ENCODE measurements at places on chromosomes 2 and 18.
A peak's percentile ranks its signal among the peaks of the same experiment; 100 is the strongest.

DNA sequence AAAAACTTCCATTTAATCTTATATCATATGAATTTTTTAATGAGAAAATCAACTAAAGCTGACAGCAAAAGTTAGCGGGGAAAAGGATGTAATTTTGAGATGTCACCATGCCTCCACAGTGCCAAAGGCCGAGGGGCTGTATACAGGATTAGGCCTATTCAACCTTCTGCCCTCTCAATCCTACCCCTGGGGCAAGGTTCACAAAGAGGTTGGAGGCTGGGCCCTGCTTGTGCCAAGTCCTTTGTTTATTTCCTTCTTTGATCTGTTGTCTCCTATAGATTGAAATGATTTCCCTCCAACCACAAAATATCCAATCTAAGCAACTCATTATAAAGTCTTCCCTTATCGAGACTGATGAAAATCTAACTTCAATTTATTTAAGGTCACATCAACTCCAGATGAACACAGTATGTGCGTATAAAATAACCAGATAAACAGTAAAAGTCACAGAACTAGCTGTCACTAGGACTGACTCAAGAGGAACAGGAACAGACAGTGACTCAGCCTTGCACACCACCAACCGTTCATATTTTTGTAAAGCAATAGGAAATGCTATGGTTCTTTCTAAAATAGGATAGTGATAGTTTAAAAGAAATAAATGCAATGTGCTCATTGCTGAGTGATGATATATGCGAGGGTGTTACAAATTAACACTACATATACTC lies 95.8 kb downstream of the SLC25A12 start:
- DNase-seq, result peak; percentile 22

GRCh38 chr2:134667081-134667480 lies 51.7 kb downstream of the TMEM163 start:
- no peak for DNase-seq

DNA sequence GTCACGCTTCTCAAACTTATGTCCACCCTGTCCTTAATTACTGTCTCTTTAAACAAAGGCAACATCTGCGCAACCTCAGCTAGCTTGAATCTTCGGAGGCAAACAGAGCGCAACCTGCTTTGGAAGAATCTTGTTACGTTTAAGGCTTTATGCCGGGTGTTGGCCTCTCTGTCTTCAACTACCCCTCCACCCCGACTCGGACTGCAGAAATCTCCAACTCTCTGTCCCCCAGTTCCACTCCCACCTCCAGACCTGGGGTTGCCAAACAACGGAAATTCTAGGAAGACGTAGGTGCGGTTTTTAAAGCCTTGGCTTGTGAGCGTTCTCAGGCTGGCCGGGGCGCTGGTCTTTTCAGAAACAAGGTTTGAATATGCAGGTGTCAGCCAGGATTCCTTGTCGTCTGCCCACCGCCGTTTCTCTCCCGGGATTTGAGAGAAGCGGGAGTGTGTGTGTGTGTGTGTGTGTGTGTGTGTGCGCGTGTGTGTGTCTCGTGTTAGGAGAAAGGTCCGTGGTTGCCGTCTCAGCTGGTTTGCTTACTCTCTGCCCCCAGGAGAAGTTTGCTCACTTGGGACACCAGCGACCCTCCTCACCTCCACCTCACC lies 1.1 kb upstream of the ONECUT2 start:
- DNase-seq, result no peak

DNA sequence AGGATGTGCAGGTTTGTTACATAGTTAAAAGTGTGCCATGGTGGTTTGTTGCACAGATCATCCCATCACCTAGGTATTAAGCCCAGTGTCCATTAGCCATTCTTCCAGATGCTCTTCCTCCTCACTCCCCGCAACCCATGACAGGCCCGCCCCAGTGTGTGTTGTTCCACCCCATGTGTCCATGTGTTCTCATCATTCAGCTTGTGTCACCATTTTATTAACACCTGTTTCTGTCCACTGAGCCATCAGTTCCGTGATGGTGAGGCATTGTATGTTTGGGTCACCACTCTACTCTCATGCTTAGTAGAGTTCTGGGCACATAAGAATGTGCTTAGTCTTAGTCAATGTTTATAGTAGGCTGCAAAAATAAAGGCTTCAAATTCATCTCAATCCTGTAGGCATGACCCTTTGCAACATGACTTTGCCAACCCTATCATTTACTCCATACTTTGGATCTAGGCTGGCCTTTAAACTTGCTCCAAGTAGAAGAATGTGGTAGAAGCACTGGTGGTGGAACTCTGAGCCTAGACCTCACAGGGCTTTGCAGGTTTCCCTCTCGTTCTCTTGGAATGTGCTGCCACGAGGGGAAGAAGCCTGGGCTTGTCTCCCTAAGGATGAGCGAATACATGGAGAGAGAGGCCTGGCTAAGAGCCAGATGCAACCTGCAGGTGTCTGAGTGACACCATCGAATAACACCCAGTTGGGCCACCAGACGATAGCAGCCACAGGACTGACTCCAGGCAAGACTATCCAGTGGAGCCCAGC lies 161.5 kb downstream of the NAPG start:
- no peak for DNase-seq

DNA sequence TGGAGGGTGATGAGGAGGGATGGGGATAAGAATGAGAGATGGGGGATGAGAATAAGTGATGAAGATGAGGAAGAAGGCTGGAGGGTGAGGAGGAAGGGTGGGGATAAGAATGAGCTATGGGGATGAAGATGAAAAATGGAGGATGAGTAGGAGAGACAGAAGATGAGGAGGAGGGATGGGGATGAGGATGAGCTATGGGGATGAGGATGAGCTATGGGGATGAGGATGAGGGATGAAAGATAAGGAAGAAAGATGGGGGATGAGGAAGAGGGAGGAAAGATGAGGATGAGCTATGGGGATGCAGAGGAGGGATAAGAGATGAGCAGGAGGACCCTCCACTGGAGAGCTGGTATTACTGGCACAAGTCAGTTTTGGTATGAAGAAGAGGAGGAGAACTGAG lies 231.5 kb downstream of the NAPG start:
- no peak for DNase-seq
